Omental fat pad (tissue), 4 donors: ENCODE measurements at places on chromosomes 13 and 19.

DNA sequence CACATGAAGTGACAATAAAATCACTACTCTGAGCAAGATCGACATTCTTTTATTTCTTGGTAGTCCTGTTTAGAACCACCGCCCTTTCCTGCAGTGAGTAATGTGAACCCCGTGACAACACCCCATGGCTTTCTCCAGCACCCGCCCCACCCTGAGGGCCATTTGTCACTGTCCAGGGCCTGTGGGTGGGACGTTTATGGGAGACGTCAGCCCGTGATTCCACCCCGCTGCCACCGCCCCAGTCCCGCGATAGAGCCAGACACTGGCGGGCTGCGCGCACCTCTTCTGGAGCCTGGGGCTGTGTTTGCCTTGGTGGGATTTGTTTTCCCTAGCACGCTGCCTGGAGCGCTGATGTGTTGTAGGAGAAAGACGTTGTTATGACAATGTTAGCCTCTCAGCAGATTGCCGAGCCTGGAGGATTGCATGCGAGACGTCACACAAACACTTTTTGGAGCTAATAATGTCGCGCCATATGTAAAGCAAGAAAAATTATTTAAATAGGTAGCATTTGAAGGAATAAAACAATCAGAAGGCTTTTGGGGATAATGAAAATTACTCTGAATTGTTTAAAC is 263.7 kb downstream of the TEX29 start:
- no peak for DNase-seq

DNA sequence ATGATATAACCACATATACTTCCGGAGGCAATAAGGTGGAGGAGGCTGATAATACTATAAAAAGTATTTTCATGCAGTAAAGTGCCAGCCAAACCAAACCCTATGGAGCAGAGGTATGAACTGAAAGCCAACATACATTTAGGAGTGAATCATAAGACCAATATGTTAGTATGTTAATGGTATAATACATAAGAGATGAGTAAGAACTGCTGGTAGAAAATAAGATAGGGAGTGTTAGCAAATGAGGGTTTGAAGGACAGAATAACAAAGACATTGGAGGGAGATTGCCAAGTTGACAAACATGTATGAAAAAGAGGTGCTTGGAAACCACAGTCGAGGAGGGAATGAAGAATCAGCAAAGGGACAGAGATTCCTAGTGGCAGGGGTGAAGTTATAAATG is 10.8 kb downstream of the ENOX1 start:
- no peak for DNase-seq

DNA sequence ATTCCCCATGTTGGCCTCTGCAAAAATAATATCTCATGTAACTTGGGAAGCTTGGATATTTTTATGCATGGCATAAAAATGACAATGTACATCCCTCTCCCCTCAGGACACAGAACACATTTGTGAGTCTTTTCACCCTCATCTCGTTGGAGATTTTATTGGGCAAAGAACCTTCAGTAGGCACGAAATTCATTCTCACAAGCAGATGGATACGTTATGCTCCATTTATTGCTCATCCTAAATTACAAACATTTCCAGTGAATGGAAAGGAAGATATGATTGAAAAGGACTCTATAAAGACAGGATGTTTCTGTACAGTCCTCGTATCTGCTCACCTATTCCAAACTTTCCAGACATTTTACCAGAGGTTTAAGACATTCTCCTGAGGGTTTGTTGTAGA is 1175.8 kb downstream of the UQCRFS1 start:
- no peak for DNase-seq

DNA sequence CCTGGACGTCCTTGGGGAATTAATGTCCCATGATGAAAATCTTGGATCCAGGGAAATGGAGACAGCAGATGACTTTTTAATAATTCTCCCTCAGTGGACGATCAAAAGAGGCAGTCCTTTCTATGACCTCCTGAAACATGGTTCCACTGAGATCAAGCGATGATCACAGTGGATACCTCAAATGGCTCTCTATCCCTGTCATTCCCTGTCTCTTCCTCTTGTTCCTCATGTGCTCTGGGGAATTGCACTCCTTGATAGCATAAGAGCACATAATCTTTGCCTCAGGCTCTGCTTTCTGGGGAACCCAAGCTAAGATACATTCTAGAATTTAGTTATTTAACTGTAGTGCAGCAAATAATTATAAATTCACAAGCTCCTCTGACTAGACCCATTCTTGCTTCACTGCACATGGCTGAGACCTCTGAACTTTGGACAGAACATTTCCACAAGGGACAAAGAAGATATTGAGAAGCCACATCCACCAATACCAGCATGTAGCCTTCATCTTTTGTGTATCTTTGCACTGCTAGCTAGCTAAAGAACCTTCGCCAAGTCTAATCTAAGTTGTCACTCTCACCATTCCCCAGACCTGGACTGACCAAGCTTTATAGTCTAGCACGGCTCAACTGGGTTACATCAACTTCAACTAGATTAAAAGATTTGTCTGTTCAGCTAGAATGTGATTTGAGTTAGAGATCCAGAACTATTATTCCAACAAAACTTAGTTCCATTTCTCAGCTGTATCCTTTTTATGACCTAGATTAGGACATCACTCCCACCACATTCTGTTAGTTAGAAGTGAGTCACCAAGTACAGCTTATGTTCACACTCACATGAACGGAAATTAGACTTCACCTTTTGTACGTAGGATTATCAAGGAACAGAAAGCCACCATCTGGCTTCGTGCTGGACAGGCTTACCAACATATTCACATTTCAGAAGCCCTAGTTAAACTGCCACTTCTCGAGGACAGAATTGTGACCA is 142.7 kb downstream of the SUCLA2 start:
- no peak for DNase-seq

DNA sequence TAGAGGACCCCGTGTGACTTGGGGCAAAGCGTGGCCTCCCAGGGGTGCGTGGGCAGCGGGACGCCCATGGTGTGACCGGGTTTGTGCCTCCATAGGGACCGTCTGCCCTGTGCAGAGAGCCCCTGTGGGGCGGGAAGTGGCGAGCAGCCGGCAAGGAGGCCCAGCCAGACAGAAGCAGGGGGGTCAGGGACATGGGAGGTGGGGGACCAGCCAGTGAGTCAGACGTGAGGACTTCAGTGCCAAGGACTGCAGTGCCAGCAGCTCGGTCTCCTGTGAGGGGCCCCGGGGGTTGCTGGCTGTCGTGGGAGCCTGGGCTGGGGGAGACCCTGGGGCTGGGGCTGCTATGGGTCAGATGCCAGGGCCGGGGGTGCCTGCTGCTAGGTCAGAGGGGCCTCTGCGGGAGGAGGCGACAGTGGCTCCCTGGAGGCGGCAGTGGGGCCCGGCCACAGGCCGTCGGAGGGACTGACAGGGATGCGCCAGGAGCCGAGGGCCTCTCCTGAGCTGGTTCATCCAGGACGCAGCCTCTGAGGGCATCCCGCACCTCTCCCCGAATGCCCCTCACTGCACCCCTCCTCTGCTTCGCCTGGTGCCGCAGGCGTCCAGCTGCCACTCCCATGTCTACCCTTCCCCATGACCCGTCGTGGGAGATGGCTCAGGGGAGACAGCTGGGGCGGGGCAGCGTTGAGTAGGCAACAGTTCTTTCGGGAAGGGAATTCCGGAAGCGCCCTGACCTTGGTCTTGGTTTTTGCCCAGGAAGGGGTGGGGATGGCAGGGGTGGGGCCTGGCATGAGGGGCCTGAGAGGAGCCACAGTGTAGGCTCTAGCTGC is 80.0 kb downstream of the KDM4B start:
- DNase-seq, result no peak

GRCh38 chr13:34034411-34034810 is 216.5 kb downstream of the RFC3 start:
- DNase-seq, result no peak

DNA sequence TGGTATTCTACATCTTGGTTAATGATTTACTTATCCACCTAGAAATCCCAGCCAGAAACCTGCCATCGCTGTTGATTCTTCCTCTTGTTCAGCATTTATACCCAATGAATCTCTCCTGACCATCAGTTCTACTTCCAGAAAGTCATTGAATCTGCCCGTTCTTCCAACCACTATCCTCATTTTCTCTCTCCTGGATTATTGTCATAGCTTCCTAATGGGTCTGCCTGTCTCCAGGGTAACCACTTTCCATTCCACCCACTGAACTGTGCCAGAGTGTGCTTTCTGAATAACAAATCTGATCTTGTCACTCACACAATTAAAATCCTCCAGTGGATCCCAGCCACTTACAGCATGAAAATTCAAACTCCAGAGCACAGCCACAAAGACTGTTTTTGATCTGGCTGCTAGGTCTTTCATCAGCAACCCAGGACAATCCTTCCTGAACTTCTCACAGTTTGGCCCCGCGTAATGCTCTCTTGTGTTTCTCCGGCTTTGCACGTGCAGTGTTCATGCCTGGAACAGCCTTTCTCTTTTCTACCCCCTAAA is 330.6 kb downstream of the SPRY2 start:
- DNase-seq, result no peak

DNA sequence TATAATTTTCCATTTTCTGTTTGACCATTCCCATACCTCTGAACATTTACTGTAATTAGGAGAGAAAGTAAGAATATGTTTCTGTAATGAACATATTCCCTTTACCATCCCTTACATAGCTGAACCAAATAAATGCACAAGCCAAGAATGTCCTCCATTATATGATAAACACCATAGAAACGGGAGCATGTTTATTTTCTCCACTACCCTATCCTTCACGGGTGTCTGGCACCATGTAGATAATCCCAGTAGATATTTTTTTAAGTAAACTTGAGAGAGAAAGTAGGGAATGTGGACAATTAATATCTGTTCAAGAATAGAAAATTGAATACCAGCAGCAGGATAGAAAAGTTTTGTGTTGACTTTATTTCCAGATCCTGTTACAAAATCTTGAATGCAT is 928.4 kb downstream of the EFNB2 start:
- DNase-seq, result no peak

DNA sequence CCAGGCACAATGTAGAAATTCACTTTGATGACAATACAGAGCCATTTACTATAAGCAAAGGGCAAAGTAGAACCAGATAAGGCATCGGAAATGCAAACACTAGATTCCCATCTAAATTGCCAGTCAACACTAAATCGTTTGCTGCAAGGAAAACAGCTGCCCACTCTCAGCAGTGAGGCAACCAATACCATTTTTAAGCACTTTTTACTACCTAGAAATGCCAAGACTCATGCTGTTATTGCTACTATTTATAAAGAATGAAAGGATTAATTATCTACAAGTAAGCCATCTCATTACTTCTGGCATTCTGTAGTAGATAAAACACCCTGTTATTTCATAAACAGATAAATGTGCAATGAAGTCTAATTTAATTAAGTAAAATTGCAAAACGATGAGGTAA is 422.0 kb downstream of the FGF14 start:
- DNase-seq, result no peak

- DNase-seq, result no peak
These were observed 619.2 kb upstream of the SGCG start for GRCh38 chr13:22561581-22561980.

GRCh38 chr19:28137772-28138171 is 1075.2 kb downstream of the UQCRFS1 start:
- DNase-seq, result no peak

GRCh38 chr19:40594657-40595091 is 6.5 kb upstream of the LTBP4 start:
- DNase-seq, result no peak

DNA sequence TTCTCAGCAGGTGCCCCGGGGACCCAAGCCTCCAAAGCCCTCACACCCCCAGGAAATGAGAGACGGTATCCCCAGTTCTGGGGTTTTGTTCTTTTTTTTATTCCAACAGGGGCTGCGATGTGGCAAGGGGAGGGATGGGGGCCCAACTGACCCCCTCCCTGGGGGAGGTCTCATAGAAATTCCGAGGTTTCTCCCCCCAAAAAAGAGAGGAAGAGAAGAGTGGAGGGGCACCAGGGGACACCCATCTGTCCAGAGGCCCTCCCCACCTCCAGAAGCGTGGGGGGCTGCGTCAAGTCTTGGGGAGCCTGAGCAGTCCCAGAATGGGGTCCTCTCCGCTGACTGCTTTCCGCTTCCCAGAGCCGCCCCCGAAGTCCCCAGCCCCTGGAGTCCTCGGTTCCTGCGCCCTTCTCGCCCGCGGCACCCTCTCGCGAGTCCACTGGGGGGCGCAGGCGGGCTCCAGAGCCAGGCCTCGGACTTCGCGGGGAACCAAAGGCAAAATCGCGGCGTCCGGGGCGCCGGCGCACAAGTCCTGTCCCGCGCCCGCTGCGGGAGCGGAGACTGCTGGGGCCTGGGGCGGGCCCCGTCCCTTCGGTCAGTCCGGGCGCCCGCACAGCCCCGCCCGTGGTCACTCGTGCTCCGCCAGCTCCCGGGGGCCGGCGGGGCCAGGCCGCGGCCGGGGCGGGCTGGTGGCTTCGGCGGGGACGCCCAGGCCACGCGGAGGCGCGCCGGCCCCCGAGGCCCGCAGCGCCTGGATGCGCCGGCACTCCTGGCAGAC is 4.4 kb upstream of the ATP1A3 start:
- no peak for DNase-seq

DNA sequence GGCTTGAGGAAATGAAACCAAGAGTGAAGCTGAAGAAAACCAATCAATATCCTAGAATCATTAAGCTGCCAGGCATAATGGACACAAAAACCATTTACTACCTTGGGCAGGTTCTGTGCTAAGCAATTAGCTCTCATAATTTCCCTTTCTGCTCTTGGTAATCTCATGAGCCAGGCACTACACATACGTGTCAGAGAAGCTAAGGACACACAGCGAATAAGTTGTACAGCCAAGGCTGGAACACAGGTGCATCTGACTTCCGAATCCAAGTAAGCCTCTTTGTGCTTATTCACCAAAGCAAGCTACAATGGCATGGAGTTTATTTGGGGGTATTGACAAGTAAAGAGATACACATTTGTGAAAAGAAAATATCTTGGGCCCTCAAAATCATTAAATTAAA is 1343.9 kb upstream of the MIR17HG start:
- DNase-seq, result no peak

DNA sequence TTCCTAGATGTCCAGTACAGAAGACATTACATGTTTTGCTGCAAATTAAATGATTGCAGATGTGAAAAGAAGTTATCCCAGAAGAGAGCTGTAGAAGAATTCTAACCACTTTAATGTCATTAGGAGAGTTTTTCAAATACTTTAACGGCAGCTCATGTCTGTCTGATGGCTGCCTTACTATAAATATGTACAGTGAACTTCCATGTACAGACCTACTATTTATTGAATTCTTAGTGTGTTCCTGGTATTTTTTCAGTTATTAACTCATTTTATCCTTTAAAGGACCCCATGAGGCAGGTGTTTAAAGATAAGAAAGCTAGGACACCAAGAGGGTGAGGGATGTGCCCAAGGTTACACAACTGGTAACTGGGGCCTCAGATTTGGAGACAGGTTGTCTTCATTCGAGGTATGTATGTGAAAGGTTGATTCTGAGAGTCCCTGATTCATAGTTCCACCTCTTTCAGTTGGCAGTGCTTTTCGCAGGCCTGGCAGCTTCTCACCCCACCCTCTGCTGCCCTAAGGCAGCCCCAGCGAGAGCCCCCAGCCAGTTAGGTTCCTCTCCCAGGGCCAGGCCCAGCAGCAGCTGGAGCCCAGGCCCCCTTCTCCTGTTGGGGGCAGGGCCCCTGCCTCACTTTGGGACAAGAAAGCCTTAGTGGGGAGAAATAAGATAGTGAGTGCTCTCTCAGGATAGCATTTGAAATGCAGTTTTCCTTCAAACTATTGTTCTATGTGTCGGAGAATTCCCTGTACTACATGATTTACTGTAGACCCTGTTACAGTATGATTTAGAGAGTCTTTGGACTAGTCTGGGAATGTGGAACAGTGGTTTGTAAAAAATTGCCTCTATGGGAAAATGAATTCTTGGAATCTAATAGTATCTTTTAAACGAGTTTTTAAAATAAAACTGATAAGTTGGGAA is 67.7 kb upstream of the TEX29 start:
- no peak for DNase-seq
